ENCODE measurements at places on chromosomes 4 and X.

GRCh38 chrX:123185721-123186120, 1.6 kb downstream of the GRIA3 start:
- no peak for DNase-seq

DNA sequence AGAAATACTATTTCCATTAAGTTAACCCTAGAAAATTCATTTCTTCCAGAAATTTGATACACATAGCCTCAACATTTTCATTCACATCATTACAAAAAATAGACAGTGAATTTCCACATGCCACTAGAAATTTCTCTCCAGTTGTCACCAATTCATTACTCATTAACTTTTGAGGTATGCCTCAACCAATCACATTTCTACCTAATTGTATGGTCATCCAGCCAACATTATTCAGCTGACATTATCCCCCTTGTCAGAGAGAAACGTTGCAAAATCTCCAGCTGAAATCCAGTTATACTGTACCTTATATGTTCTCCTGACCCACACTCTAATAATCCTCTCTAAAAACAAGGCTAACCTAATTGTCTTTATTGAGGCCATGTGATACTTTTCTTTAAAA, 24.8 kb downstream of the FRYL start:
- DNase-seq, result no peak

DNA sequence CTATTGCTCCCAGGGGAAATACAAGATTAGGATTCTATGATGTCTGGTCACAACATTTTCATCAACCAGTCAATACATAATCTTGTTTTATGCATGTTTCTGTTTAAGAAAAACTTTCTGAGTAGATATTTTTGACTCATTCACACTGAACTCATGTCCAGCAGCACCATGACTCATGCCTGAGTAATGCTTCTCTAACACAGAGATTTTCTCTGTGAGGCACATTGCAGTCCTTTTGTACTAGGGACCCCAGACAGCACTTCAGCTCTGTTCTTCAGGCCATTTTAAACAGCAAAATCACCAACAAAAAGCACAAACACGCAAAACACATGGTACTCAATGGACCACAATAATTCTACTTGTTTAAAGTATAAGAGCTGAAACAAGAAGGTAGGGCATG, 83.6 kb downstream of the MXRA5 start:
- DNase-seq, result no peak

DNA sequence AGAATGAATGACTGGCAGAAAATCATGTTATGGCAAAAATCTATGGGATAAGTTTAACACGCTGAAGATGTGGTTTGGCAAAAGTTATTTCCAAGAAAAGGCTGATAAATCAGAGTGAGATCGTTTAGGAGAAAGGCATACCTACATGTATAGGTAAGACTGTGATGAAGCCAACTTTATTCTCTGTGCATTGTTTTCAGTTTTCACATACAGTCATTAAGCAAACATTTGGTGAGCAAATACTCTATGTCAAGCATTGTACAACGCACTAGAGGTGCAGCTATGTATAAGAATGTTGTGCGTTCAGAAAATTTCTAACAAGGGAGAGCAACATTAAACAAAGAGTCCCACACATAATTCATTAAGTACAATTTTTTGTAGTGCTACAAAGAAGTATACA, 121.7 kb downstream of the TEX13A start:
- DNase-seq, result no peak

GRCh38 chrX:2185341-2186082, 315.3 kb downstream of the DHRSX start:
- DNase-seq, result no peak

- no peak for DNase-seq
Measured at GRCh38 chrX:3522101-3522650, 175.7 kb upstream of the MXRA5 start.

DNA sequence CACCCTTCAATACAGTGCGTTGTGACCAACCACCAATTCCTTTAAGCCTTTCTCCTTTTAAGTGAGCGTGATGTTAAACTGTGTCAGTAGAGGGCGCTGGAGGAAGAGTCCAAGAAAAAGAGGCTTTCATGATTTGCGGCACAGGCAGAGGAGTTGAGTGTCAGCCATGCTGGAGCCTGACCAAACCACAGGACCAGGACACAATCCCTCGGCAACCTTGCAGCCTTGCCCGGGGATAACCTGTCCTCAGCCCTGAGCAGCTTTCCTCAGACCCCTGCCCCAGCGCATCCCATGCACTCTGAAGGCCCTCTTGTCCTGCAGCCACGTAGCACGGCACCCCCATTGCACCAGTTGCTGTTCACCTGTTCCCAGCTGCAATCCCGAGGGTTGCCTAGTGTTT, 53.5 kb upstream of the SMIM31 start:
- DNase-seq, result no peak

- no peak for DNase-seq
Measured at GRCh38 chr4:71867598-71867997, 83.7 kb upstream of the GC start.

DNA sequence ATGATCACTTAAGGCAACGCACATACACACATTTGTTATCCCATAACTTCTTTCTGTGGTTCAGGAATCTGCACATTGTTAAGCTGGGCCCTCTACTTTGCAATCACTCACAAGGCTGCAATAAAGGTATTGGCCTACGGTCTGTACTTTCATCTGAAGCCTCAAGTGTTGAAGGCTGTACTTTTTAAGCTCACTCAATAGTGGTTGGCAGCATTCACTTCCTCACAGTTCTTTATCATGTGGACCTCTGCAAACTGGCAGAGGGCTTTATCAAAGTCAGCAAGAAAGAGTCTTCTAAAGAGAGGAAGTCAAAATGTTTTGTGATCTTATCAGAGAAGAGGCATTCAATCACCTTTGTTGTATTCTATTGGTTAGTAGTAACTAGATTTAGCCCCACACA, 301.4 kb upstream of the EPHA5 start:
- no peak for DNase-seq

DNA sequence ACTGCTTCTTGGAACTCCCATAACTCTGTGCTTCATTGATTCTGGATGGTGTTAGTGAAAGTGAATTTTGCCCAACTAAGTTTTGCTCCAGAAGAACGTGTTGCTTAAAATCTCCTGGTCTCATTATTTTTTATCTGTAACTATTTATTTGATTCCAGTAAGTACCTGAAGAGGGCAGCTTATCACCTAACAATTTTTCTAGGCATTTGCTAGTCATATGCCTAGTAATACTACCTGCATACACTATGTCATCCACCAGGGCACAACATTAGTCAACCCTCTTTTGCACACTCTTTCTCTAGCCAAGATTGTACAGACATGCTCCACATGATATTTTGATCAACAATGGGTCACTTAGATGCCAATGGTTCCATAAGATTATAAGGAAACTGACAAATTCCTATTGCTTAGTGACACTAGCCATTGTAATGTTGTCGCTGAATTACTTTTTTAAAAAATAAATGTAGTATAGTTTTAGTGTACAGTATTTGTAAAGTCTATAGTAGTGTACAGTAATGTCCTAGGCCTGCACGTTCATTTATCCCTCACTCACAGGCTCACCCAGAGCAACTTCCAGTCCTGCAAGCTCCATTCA, 499.9 kb upstream of the AADAT start:
- DNase-seq, result no peak

GRCh38 chr4:150501983-150502382, 80.0 kb upstream of the MAB21L2 start:
- DNase-seq, result no peak

GRCh38 chr4:10656988-10657387, 27.6 kb downstream of the CLNK start:
- no peak for DNase-seq

Data from NCI-H1436 treated with DMSO at 0.1 percent for 48 hours (cell line).